Central memory CD8-positive, alpha-beta T cell (primary cell): ENCODE measurements at places on chromosomes 16 and 17.

- DNase-seq: no peak
Observed at GRCh38 chr17:40307001-40307730, 1.8 kb upstream of the RARA start.

DNA sequence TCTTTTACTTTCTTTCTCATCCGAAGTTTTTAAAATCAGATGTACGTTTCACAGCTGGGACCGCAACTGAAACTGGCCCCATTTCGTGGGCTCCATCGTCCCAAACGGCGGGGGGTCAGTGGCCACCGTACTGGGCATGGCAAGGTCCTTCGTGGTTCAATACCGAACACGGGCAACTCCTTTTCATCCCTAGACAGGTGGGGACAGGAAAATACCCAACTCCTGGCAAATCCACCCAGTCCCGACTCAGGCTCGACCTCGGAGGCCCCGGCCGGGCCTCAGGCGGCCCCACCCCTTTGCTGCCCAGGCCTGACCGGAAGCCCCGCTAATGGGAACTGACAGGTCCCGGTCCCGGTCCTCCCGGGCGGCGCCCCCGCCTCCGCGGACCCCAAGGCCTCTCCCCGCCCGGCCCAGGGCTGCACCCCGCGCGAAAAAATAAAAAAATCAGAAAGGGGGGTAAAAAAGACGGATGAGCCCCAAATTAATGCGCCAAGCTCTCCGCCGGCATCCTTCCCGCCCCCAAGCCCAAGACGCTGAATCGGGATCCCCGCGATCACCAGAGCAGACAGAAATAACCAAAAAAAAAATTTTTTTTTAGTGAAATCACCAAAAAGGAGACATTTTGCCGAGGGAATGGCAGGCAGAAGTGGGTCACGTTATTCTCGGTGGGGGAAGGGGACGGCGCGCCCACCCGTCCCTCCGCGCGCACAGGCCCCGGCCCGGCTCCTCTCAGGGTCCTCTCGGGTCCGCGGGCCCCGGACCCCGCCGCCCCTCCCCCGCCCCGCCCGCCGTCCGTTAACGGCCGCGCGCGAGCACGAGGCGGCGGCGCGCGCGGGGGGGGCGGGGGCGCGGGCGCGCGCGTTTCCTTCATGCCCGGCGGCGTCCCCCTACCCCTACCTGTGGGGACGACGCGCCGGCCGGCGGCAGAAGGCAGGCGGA is 562 bp downstream of the ZC3H7A start:
- DNase-seq: no peak

DNA sequence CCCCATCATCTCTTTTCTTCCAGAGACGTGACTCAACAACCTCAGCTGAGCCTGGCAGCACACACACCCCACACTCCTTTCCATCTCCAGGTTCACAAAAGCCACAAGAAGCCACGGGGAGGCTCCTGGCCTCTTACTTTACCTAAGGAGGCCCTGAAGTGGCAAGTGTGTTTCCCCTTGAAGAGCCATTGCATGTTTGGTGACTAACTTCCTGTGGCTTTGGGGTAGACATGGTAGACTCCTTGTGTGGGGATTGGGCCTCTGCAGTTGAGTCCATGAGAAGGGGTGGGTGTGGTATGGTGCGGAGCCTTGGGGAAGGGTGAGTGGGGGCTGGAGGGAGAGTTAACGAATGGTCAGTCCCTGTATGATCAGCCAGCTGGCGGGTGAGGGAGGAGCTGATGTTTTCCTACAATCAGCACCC is 24.2 kb downstream of the SAP30BP start:
- DNase-seq: no peak

- no peak for DNase-seq
Observed at GRCh38 chr17:11628374-11628773, 30.1 kb downstream of the DNAH9 start.

GRCh38 chr16:89300311-89300975 is 82.9 kb downstream of the ZNF778 start:
- no peak for DNase-seq

- DNase-seq: no peak
Observed at GRCh38 chr17:11308531-11308930, 67.5 kb downstream of the SHISA6 start.

- no peak for DNase-seq
Observed at GRCh38 chr17:21239680-21240368, 13.4 kb downstream of the NATD1 start.

DNA sequence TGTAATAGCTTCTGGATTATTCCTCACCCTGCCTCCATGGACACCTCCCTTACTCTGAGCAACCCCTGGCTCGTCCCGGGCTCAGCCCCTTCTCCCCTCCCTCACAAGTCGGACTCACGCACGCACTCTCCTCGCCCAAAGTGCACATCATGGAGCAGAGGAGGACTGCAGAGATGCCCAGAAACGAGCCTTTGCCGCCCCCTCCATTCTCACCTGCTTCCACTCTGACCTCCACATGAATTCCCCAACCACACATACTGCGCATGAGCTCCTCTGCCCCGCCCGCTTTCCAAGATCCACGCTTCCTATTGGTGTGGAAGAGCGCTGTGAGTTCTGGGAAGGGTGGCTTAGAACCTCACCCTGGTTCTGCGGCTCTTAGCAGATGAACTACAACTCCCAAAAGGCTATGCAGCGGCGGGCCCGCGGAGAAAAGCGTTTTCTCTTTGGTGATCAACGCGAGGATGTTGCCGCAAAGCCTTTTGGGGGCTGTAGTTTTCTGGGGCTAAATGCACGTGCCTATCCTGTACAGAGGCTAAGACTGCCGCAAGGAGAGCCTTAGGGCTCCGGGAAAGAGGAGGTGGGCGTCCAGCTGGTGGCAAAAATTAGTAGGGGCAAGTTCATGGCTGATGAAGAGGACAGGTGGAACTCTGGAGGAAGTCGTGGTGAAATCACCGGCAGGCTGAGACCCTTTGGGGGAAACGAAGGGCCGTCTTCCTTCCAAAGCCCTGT is at the start of gene PHB1:
Gene PHB1, minus strand, starts transcription at position 261 of the 729 bp plus-strand sequence. CDS start 1,618 bp downstream, outside the sequence.
- DNase-seq: peak; percentile 82

DNA sequence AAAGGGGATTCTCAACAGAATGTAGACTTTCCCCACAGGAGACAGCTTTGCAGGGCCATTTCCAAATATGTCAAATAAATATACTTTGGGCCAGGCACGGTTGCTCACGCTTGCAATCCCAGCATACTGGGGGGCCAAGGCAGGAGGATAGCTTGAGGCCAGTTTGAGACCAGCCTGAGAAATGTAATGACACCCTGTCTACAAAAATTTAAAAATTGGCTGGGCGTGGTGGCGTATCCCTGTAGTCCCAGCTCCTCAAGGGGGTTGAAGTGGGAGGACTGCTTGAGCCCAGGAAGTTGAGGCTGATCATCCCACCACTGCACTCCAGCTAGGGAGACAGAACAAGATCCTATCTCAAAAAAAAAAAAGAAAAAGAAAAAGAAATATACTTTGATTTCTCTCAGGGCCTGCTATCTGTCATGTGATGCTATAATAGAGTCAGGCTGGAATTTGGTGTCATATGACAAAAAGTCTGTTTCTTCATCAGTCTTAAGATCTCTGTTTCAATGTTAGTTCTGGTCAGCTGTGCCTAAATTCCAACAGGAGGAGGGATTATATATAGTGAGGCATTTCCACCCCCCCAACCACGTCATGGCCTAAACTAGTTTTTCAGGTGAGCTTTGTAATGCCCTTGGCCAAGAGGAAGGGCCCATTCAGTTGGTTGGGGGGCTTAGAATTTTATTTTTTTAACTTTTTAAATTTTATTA is 4.3 kb upstream of the ZDHHC7 start:
- no peak for DNase-seq

GRCh38 chr17:36004594-36005108 is 3.3 kb upstream of the CCL15 start:
- no peak for DNase-seq

DNA sequence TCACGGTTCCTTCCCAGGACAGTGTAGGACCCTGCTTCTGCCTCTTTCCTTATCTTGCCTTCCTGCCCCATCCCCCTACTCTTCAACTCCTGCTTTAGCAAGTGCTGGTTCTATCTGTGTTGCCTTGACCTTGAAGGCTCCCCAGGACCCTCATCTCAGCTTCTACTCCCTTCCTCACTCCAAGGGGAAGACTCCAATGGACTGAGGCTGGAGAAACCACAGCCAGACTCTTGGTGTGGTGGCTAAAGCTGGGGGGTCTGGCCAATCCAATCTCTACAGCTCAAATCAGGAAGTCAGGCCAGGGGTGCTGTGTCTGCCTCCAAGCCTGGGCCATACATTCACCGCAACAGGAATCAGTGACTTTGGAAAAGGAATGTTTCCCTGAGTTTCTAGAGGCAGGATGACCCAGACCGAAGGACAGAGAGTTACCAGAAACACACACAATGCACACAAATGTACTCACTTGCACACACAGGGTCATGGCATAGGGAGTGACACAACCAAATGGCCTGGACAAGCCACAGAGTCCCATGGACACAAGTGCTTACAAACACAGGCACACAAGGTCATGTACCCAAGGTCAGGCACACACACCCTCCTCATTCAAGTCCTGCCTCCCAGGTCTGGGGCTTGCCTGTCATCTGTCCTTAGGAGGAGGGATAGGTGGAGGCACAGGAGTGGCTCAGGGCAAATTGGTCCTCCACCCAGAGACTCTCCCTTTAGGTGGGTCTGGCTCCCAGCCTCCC is 1.7 kb upstream of the HSD11B2 start:
- DNase-seq: no peak

GRCh38 chr16:81486540-81487061 is 42.0 kb downstream of the CMIP start:
- DNase-seq: no peak

- DNase-seq: no peak
Observed at GRCh38 chr17:77688369-77688768, 270.1 kb upstream of the TNRC6C start.

DNA sequence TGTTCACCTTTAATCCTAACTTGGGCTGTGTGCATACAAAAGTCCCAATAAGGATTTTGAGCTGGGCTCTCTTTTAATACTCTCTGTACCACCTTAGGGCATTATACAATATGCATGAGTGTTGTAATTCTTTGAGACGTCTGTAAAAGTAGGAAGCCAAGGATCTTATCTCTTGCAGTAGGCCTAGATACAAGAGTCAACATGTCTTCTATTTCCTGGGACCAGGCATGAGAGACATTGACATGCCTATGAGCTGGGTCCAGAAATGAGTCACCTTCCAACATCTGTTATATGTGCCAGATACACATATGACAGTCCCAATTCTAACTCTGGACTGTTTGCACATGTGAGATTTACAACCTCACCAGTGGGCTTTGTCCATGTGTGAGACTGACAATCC is 1911.2 kb downstream of the TP53TG3F start:
- no peak for DNase-seq

DNA sequence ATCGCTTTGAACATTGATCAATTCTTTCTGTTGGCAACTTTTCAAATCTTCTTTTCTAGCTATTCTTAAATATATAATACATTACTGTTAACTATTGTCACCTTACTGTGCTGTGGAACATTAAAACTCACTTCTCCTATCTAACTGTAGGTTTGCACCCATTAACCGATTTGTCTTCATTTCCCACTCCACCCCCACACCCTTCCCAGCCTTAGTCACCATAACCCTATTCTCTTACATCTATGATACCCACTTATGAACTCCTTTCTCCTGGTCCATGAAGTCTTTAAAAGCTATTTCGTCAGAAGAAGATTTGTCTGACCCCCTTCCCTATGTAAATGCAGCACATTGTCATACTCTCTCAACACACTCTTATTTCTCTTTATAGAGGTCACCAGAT is 993.4 kb upstream of the EEF2KMT start:
- DNase-seq: no peak

GRCh38 chr17:1412185-1413110 is 12.4 kb upstream of the YWHAE start:
- DNase-seq: no peak

- DNase-seq: no peak
Observed at GRCh38 chr17:19357761-19358160, 4.8 kb downstream of the B9D1 start.

DNA sequence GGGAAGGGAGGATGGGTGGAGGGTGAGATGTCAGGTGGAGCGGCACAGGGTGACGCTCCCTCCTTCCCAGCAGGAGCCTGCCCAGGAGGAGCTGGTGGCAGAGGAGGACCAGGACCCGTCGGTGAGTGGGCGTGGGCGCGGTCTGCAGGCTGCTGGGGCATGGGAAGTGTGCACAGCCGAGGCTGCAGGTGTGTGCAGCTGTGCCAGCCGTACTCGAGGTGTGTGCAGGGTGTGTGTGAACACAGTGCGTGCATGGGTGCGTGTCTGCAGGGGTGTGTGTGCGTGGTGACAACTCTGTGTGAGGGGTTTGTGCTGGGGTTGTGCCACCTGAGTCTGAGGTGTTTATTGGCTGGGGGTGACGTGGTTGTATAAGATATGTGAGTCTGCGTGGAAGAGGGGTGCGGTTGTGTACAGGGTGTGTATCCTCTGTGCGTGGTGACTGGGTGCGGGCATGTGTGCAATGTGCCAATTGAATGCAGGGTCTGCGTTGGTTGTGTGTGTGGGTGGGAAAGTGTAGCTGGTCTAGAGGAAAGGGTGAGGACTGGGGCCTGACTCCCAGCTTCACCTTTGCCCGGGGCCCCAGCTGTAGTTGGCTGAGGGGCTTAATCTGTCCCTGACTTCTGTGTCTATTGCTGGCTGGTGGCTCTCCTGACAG is 670 bp downstream of the TNFSF12 start:
- DNase-seq: no peak

DNA sequence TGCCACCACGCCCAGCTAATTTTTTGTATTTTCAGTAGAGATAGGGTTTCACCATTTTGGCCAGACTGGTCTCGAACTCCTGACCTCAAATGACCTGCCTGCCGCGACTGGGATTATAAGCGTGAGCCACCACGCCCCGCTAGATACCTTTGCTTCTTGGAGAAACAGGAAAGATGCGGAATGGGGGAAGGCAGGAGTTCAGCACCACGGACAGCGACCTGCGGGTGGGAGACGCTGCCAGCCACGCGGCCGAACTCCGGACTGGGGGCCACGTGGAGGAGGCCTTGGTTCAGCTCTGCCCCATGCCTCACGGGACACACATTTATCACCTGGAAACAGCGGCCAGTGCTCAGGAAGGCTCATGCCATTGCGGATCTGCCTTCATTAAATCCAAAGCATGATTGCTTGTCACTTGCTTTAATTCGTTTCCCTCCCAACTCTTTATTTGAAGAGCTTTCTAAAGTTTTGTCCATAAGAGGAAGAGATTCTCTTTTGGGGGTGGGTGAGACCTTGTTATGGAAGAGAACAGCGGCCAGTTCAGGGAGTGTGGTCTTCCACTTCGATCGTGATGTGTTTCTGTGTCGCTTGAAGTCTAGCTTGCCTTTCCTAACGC is 219.9 kb downstream of the ENGASE start:
- no peak for DNase-seq

- peak; percentile 42 for DNase-seq
Observed at GRCh38 chr16:53098526-53099317, 43.9 kb downstream of the CHD9 start.

GRCh38 chr17:57197466-57198071 is 58.8 kb upstream of the MSI2 start:
- no peak for DNase-seq

DNA sequence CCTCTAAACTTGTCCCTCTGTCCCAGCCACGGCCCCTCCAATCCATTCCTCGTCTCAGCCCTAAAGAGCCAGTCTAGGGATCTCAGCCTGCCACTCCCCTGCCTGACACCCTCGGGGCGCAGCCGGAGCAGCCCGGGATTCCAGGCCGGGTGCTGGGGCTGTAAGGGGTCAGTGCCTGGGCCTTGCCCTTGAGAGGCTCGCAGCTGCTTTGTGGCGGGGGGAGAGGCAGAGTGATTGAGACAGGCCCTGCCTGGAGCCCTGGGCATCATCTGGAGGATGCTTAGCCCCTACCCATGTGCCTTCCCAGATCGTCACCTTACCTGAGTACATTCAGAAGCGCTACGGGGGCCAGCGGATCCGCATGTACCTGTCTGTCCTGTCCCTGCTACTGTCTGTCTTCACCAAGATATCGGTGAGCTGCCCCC is 8.3 kb downstream of the SLC5A10 start:
- DNase-seq: no peak
